ENCODE measurements at places on chromosomes 6 and 20.

- DNase-seq, result no peak
Observed at GRCh38 chr6:30542404-30542725, 13.9 kb downstream of the GNL1 start.

- DNase-seq, result no peak
Observed at GRCh38 chr6:93047033-93047432, 372.3 kb downstream of the EPHA7 start.

- DNase-seq, result no peak
Observed at GRCh38 chr6:47438481-47439347, 38.9 kb upstream of the CD2AP start.

- DNase-seq, result no peak
Observed at GRCh38 chr6:106225581-106225980, 100.0 kb downstream of the ATG5 start.
